Right lung (tissue), 10 donors: ENCODE measurements at places on chromosomes 1 and 21. TPM values are rescaled to one million over a fixed set of nuclear protein-coding genes. Genes with fewer than 3 reads are reported as not detected.

Gene ACTL8
- not detected for polyA plus RNA-seq

Gene IGSF5
- polyA plus RNA-seq: 0.46 TPM

Gene CASP9
- polyA plus RNA-seq: 20.3 TPM

Gene SYT11
- polyA plus RNA-seq: 13.1 TPM

Gene CHODL
- polyA plus RNA-seq: 5.9 TPM

Gene RPAP2
- polyA plus RNA-seq: 21.1 TPM

Gene LYPD8
- polyA plus RNA-seq: not detected

Gene TSEN15
- polyA plus RNA-seq: 43.3 TPM

Gene ELAPOR1
- polyA plus RNA-seq: 8.2 TPM

Gene HAO2
- 0.10 TPM for polyA plus RNA-seq

Gene MAP3K21
- 22.6 TPM for polyA plus RNA-seq

Gene SLC1A7
- 0.82 TPM for polyA plus RNA-seq

Gene SLC45A3
- polyA plus RNA-seq: 6.2 TPM

Gene ZNF362
- 61.7 TPM for polyA plus RNA-seq

Gene SPRR5
- polyA plus RNA-seq: not detected

Gene NOS1AP
- polyA plus RNA-seq: 2.0 TPM

Gene PLD5
- polyA plus RNA-seq: 0.36 TPM

Gene UBL4B
- not detected for polyA plus RNA-seq

Gene PTGFR
- polyA plus RNA-seq: 0.94 TPM
